ENCODE measurements at places on chromosomes 6 and 20.

DNA sequence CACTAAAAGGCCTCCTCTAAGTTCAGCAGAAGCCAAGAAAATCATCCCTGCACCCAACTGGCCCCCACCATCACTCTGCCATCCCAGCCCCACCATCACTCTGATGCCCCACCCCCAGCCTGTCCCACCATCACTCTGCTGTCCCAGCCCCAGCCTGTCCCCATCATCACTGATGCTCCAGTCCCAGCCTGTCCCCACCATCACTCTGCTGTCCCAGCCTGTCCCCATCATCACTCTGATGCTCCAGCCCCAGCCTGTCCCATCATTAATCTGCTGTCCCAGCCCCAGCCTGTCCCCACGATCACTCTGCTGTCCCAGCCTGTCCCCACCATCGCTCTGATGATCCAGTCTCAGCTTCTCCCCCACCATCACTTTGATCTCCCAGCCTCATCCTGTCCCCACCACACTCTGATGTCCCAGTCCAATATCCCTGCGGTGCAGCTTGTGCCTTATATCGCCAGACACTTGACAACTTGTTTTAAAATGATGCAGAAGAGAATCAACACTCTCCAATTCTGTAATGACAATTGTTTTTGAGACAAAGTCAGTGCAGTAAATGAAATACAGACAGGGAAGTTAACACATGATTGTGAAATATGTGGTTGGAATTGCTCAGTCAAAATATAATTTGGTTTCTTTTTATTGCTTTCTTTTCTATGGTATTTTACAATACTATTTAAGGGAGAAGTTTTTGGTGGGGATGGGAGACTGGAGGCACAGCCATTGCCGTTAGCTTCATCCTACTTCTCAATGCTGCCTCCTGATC is 100.8 kb downstream of the TNFAIP3 start:
- no peak for DNase-seq

GRCh38 chr6:30570740-30571074 is 535 bp upstream of the ABCF1 start:
- no peak for DNase-seq

- no peak for DNase-seq
Measured at GRCh38 chr20:34920055-34920454, 35.6 kb downstream of the GSS start.

DNA sequence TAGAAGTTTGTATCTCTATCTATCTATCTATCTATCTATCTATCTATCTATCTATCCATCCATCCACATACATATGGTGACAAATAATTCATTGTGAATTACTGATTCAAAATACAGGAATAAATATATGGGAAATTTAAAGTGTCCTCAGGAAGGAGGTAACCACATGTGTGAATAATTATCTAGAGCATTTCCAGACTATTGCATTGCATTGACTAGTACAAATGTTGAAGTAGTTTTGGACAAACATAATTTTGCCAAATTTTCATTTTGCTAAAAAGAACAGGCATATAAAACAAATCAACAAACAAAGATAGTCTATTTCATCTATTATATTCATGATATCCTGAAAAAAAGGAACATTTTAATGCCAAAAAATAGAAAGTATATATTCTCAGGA is 192.7 kb downstream of the UTRN start:
- DNase-seq = no peak

DNA sequence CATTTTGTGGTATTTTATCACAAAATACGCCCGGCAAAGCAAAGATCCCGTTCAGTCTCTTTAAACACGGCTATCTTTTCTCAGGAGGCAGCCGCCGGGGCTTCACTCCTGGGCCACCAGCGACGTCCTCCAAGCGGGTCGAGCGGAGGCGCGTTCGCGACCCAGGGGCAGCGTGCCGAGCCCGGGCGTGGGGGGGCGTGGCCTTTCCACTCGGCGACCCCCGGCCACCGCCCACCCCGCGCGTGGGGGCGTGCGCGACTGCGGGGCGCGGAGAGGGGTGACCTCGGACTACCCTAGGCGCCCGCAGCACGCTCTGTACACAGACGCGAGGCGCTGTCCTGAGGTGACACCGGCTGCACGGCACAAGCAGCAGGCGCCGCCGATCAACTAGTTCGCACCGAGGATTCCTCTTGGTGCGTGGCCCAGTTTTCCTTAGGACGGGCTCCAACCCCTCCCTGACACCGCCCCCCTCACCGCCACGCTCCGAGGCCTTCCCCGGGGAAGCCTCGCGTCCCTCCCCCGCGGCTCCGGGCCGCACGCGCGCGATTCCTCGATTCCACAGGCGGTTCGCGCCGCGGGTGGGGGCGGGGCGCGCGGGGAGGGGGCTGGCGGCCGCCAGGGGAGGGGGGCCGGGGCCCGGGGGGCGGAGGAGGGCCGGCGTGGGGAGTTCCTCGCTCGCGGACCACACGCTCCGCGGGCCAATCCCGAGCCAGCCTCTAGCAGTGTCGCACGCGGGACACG is 1.1 kb upstream of the JARID2 start:
- peak; percentile 83 for DNase-seq

- DNase-seq = no peak
Measured at GRCh38 chr6:41352396-41352795, 17.0 kb downstream of the NCR2 start.

DNA sequence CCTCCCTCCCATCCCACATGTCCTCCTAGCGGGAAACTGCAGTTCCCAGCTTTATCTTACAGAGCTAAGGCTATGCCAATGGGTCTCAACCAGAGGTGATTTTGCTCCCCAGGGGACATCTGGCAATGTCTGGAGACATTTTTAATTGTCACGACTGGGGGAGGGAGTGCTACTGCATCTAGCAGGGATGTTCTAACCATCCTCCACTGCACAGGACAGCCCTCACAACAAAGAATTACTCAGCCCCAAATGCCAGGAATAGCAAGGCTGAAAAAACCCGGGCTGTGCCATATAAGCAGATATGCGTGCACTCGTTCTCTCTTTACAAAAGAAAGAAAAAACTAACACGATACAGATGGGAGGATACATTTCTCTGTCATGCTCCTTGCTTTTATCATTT is 8.5 kb downstream of the MRPS18A start:
- DNase-seq = peak; percentile 57

- no peak for DNase-seq
Measured at GRCh38 chr20:39944861-39945260, 744.2 kb downstream of the MAFB start.

GRCh38 chr6:24838994-24839393 is 40.3 kb upstream of the ARMH2 start:
- no peak for DNase-seq

DNA sequence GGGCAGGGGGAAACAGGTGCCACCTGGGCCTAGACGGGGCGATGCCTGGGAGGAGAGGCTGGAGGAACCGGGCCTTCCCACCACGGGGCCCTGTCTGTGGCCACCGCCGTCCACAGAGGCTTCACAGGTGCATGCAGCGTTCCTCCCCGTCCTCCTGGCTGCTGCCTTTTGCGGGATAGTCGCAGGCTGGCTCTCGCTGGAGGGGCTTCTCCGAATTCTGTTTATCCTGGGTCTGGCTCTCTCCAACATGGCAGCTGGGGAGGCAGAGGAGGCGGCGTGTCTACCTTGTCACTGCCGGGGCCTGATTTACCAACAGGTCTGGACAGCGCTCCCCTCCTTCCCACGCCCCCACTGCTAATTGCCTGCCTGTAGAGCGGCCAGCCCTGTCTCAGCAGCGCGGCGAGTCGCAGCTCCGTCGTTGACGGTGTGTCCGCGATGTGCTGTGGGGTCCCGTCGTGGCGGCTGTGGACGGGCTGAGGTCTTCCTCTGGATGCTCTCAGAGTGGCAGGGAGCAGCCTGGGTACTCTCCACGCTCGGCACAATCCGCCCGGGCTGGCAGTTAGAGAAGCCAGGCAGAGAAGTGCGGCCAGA is 262.9 kb downstream of the TAF4 start:
- DNase-seq = no peak

DNA sequence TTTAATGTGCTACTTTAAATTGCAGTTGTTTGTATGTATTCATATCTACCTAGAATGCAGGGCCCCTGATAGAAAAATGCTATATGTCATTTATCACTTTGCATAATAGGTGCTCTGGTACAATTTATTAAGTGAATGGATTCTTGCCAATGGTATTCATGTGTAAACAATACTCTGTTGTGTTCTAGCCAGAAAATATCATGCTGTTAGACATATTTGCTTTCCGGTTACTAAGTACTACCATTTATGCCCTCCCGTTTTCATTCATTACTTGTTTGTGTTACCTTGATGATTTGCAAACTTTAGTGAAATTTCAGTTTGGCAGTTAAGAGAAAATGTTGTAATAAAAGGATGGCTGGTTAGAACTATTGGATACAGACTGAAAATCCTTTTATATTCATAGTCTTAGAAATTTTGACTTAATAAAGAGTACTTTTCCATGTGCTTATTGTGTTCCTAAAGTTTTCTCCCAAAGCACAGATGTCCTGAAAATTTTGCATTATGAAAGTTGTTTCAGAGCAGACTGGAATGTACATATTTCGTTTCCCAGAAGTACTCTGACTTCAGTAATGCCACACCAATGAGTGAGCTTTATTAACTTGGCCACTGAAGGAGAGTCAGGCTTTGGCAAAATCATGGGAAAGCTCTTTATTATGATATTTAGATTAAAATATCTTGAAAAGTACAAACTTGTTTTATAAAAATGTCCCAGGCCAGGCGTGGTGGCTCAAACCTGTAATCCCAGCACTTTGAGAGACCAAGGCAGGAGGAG is 31.5 kb downstream of the RPF2 start:
- peak; percentile 86 for DNase-seq

DNA sequence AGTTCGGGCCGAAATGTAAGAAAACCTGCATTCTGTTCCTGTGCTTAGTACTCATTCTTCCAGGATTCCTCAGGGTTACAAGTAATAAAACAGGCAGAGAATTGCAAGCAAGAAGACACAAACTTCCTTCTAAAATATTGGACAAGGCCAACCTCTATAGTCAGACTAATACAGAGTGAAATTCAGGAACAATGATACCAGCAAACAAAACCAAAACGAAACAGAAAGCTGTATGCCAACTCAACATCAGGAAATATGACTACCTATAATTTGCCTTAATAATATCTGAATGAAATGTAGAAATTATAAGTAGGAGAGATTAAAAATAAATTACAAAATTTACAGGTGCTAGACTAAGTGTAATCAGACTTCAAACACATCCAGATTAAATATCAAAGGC is 238.8 kb downstream of the HIVEP2 start:
- no peak for DNase-seq

DNA sequence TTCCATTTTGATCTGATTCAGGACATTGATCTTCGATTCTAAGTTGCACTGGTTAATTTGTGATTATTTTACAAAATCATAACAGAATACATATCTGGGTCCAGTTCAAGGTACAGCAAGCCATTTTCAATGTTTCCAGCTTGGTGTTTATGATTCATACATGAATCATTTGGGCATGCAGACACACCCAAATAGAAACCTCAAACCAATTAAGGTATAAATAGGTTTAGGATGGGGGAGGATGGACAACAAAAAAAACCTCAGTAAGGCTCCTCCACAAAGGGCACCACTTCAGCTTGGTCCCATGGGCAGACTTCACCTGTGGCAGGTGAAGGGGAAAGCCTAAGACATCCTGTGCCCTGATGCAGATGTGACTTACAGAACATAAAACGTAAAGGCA is 192.7 kb downstream of the KHDC1L start:
- no peak for DNase-seq

- DNase-seq = peak; percentile 26
Measured at GRCh38 chr20:3543901-3544507, 73.2 kb downstream of the ATRN start.

- no peak for DNase-seq
Measured at GRCh38 chr20:63024573-63025392, 18.0 kb upstream of the BHLHE23 start.

- no peak for DNase-seq
Measured at GRCh38 chr6:163526346-163526745, 111.8 kb downstream of the QKI start.

- no peak for DNase-seq
Measured at GRCh38 chr20:47578543-47578942, 76.9 kb downstream of the NCOA3 start.

DNA sequence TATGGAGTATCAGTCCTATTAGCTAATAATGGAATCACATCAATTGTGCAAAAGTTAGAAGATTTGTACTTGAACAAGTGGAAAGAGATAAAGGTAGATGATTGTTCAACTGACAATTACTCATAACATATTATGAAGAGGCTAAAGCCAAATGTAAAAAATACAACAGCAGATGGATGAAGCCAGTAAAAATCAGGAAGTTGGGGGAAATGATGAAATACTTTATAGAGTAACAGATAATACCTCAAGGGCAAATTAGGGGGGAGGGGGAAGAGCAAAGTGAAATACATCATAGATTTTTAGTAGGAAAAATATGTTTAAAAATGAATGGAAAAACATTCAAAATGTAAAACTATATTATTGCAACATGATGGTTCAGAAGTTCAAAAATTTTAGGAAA is 114.0 kb downstream of the PDSS2 start:
- DNase-seq = no peak

DNA sequence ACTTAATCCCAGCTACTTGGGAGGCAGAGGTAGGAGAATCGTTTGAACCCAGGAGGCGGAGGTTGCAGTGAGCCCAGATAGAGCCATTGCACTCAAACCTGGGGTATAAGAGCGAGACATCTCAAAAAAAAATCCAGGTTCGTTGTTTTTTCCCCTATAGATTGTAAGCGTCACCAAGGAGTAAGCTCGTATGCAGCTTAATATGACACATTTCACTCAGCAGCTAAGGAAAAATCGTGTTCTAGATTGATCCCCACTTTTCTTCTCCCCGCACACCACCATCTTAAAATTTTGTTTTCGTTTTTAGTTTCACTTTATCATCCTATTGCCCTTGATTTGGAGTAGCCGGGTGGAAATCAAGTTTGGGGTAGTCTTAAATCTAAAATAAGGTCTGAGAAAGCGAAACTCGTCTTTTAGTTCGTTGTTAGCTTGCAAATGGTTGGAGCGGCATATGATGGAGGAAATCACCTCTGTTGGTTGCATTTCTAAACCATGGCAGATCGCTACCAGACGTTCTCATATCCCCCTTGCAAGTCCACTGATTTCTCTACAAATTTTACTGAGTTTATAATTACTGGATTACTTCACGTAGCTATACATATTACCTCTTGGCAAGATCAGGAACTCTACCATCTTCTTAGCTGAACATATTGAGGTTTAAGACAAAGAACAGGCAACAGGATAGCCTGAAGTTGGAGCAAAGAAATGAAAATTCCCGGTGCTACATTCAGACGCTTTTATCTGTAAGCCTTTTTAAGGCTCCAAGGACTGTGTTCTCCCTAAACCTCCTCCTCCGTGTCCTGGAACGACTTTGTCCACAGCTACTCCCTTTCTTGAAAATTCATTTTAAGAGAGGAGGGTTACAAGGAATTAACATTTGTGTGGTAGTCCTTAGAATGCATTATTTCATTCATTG is 91.1 kb upstream of the BTN3A2 start:
- DNase-seq = peak; percentile 56

- no peak for DNase-seq
Measured at GRCh38 chr6:43896329-43897255, 126.6 kb downstream of the VEGFA start.

- DNase-seq = no peak
Measured at GRCh38 chr6:159398633-159399032, 229.4 kb downstream of the FNDC1 start.

GRCh38 chr6:32607263-32607987 is 17.8 kb upstream of the HLA-DRB1 start:
- DNase-seq = no peak

GRCh38 chr6:150196942-150197745 is 54.3 kb downstream of the PPP1R14C start:
- no peak for DNase-seq
